ENCODE measurements at places on chromosomes 12 and 14.

- no peak for DNase-seq
Measured at GRCh38 chr14:69428289-69428998, 30.0 kb downstream of the SLC39A9 start.

DNA sequence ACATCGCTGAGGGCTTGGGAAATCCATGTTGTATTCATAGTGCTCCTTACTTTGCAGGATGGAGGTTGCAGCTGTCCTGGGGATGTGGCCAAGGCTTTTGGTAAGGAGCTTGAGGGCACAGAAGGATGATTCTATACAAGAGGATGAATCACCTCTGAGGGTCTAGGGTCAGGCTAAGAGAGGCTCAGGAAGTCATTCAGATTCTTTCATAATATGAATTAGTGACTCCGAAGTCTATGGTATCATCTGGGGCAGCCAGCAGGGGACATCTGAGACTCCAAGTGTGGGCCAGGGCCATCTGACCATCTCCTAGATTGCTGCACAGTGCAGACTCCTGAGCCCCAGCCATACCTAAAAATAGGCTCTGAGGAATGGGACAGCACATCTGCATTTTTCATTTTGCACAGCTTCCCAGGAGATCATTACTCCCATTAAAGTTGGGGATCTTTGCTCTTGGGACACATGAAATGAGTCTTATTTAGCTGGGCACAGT lies 4.8 kb downstream of the GMPR2 start:
- DNase-seq: no peak

- DNase-seq: no peak
Measured at GRCh38 chr12:14239350-14239934, 126.0 kb upstream of the ATF7IP start.

DNA sequence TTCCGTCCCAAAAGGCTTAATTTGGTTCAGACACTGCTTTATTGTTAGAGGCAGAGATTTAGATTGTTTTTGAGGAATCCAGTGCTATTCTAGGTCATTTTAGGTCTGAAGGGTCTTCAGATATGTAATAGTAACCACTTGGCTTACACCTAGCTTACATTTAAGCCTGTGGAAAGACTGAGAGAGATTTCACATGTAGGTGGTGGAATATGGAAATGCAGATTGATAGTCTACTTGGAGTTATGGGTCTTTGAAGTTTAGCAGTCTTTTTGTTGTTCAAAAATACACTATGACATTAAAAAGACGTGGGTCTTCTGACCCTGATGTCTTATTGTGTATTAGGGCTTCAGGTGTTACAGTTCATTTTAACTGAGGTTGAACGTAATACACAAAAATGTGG lies 51.4 kb upstream of the CCT2 start:
- DNase-seq: no peak

DNA sequence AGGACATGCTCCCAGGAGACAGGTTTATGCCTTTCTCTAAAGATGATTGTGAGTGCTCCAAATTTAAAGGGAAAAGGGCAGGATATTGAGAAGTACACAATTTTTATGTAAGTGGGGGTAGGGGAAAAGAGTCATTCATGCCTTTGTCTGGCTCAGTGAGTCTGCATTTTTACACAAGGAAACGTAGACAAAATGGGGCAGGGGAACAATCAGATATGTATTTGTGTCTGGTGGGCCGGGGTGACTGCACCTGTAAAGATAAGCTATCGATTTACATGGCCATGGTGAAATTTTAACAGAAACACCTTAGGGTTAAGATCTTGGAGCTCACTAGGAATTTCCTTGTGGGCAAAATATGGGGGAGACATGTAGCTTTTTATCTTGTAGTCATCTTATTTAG lies 123.6 kb downstream of the VRK1 start:
- no peak for DNase-seq

- DNase-seq: no peak
Measured at GRCh38 chr12:5520831-5521230, 88.9 kb downstream of the NTF3 start.

DNA sequence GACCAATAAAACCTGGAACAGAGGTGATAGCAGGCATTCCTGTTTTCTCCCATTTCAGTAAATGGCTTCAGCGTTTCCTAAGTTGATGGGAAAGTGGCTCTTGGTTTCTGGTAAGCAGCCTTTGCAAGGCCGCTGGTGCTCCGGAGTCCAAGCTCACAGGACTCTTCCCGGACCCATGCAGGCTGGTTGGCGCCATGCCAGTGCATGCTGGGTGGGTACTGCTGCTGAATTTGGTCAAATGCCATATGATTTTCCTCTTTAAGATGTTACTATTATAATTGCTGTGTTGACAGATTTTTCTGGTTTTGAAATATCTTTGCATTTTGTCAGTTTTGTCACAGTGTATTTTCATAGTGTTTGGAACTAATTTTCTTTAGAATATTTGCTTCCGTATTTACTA lies 27.7 kb downstream of the PPP2R5C start:
- no peak for DNase-seq

- no peak for DNase-seq
Measured at GRCh38 chr12:45446013-45446412, 230.1 kb downstream of the ANO6 start.

DNA sequence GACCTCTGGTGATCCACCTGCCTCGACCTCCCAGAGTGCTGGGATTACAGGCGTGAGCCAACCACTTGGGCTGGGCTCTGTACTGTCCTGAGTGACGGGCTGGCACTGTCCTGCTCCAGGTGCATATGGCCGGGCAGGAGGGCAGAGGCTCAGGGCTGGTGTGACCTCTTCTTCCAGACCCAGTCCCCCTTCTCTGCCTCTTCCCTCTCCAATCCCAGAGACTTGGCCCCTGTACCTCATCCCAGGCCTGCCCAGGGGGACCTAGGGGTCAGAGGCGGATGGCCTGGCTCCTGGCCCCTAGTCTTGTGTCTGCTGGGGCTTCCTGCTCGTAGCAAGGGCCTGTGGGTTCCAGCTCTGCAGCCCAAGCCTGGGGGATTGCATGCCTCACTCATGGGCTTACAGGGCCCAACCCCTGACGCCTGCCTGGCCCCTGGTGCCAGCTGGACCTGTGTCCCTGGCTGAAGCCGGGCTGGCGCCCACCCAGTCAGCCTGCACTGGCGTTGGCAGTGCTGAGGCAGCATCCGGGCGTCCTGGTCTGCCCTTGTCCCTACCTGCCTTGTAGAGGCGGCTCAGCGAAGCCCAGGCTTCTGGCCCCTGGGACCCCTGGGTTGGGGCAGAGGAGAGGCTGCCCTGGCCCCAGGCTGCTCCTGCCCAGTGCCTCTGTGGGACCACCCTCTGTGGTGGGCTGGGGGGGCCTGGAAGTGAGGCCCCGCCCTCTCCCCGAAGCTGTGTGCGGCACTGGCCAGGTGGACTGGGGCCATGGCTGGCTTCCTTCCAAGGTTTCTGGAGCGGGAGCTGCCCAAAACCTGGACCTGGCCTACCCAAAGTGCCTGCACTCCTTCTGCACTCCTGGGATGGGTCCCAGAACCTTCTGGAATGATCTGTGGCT lies 4.3 kb downstream of the TEDC1 start:
- no peak for DNase-seq

DNA sequence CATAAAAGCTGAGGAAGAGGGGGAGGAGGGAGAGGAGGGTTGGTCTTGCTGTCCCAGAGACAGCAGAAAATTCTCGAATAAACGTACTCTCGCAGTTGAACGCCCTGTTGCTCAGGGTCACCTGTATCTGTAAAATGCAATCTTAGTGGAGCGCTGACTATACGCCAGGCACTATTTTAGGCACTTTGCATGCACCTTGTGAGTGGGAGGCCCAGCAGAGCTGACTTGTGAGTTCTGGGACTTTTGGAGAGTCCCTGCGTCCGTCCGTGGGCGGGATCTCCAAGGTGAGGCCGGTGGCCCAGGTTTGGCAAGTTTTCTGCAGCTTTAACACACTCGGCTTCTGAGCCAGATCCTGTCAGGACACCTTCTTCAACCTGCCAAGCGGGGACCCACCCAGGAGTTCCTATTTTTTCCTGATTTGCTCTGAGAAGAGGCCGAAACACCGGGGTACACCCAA lies 32.5 kb upstream of the PLEKHG6 start:
- DNase-seq: no peak

DNA sequence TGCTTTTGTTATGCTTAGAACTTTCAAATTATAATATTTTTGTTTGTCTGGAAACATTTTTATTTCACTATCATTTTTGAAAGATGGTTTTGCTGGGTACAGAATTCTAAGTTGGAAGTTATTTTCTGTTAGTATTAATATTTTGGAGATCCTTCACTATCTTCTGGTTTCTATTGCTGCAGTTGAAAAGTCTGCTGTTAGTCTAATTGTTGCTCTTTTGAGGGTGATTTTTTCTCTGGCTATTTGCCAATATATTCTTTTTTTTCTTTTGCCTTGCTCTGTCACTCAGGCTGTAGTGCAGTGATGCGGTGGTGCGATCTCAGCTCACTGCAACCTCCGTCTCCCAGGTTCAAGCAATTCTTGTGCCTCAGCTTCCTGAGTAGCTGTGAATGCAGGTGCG lies 28.2 kb upstream of the ARID2 start:
- no peak for DNase-seq

GRCh38 chr12:57037264-57037663 lies 12.7 kb downstream of the MYO1A start:
- DNase-seq: no peak

DNA sequence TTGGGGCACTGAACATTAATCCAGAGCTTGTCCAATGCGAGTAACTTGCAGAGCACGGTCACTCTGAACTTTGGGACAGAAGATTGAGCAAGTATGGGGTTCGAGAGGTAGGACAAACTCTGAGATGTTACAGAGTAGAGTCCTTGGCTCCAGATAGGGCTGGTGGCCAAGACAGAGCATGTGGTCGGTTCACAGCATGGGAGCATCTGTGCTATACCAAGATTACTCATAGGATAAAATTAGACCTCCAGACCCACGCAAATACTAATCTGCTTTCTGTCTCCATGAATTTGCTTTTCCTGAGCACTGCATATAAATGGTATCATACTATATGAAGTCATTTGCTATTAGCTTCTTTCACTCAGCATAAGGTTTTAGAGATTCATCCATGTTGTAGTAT lies 93.4 kb upstream of the TBX5 start:
- DNase-seq: no peak
